ENCODE measurements at places on chromosomes 5 and 9.

GRCh38 chr9:96457266-96457665 lies 7.3 kb downstream of the HABP4 start:
- no peak for DNase-seq

GRCh38 chr5:131281133-131281867 lies 17.4 kb downstream of the CDC42SE2 start:
- DNase-seq, result no peak

- DNase-seq, result peak; percentile 68
Observed at GRCh38 chr9:134325813-134326723, at the start of gene RXRA. Gene RXRA, plus strand, starts transcription at chr9:134326455. Its CDS starts 177 bp downstream, at chr9:134326632.

DNA sequence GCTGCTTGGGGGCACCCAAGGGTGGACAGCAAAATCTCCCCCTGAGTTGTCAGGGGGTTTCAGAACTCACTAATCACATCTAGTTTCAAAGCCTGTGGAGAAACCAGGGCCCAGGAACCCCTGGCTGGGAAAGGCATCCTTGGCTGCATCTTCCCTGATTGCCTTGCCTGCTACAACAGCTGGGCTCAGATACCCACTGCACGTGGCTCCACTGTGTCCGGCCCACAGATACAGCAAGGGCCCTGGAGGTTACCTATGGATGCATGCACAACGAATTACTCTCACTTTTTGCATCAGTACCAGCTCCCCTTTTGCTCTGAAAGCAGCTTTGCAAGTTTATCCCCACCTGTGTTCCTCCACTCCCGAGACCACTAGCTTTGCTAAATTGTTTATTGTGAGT lies 55.0 kb downstream of the ATP10B start:
- DNase-seq, result no peak

DNA sequence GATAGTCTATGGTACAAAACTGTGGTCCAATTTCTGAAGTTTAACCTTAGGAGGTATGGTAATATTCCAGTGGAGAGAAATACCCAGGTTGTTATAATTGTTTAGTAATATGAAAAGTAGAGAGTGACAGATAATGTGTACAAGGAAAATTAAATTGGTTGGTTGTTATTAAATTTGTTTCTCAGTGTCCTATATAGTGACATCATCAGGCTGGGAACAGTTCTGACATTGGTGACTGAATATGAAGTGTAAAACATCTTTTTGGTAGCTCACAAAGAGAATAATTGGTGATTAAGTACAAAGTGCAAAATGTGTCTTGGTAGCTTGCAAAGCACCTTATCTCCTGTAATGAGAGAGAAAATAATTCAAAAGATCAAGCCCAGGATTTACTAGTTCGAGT lies 1806.1 kb upstream of the CDH6 start:
- no peak for DNase-seq

DNA sequence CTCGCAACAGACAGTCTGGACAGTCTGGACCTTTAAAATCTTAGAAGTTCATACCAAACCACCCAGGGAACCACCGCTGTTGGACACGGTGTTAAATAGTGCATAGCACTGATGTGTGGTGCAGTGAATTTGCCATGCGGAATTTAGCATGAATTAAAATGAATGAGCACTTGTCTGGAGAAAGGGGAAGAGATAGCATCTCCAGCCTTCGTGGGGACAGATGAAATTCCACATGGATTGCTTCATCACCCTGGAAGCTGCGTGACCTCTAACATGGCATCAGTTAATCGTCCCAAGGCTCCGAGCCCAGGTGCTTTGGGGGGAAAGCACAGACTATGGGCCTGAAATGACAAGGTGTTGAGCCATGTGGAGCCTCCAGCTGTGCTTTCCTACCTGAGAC lies 91.4 kb downstream of the ADAMTS16 start:
- DNase-seq, result no peak

DNA sequence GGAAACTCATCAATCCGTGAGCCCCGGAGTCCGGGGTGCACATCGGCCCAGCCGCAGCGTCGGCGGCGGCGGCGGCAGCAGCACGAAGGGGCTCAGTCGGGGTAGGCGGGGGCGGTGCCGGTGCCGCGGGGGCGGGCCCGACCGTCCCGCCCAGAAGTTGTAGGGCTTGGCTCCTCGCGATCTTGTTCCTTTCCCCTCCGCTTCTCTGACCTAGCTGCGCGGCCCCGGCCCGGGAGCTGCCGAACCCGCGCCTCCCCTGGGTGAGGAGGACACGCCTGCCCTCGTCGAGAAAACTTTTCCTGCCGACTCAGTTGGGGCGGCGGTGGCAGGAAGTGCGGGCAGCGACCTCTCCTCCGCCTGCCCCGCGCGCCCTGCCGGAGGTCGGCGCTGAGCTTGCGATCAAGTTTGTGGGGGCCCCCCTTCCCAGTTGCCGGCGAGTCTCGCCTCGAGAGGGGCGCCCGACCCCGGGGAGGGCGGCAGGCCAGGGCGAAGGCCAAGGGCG lies at the start of gene MAN2A1:
Gene MAN2A1, plus strand, starts transcription at position 188 of the 502 bp plus-strand sequence. CDS start 491 bp downstream, outside the sequence.
- peak; percentile 29 for DNase-seq

DNA sequence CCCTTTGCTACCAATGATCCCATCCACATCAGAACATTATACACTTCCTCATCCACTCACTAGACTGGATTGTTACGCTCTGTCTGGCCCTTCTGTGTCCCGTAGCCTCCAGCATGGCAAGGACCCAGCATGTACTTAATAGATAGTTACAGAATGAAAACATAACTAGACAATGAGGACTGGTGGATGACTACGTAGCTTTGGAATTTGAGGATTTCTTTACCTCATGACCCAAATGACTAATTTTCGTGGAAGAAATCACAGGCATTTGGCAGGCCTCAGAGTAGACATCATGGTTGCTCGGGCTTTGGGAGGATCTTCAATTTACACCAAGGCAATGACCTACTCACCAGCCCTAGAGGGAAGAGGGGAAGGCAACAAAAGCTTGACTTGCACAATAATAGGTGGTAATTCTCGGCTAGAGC lies 299.8 kb downstream of the TLE1 start:
- DNase-seq, result peak; percentile 47

- peak; percentile 40 for DNase-seq
Observed at GRCh38 chr9:33517373-33517772, 6.7 kb upstream of the ANKRD18B start.

DNA sequence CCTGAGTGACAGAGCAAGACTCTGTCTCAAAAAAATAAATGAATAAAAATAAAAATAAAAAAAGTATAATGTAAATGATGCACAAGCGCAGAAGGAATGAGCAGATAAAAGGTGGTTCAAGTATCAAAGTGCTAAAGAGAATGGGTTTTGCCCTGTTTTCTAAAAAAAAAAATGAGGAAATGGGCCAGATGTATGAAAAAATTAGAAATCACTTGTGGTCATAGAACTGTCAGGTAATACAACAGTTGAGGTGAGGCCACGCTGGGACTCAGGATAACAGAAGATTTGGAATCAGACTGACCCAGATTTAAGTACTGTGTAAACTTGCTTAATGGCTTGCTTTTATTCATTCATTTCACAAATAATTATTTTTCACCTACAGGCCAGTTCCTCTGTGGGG lies 69.8 kb downstream of the MAPKAP1 start:
- no peak for DNase-seq

- DNase-seq, result no peak
Observed at GRCh38 chr5:14019768-14020290, 75.3 kb upstream of the DNAH5 start.

DNA sequence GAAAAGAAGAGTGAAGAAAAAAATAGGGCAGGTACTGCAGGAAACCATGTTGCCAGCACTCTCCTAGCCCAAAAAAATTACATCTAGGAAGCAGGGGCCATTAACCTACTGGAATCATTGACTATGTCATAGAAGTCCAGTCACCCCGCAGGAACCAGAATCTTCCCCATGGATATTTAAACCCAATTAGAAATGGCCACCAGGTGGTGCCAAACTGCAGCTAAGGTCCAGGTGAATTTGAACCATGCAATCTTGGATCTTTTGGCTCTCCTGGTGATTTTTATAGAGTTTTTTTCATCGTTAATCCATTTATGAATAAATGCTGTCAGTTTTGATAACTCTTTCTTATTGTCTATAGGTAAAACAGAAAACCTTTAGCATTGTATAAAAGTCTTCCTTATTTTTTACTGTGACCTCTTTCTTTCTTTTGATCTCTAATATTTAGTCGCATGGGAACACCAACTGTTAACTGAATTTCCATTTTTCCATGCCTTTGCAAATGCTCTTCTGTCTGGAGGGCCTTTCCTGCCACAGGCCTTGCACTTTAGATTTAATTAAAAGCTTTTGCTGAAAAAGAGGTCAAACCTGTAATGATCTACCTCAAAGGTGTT lies 147.5 kb upstream of the FGF10 start:
- no peak for DNase-seq

GRCh38 chr9:91060520-91061343 lies 259.1 kb downstream of the SYK start:
- no peak for DNase-seq

GRCh38 chr5:178465228-178465860 lies 124.8 kb downstream of the COL23A1 start:
- no peak for DNase-seq

- DNase-seq, result no peak
Observed at GRCh38 chr9:122097679-122098315, 4.7 kb upstream of the TTLL11 start.

- no peak for DNase-seq
Observed at GRCh38 chr5:76616206-76616605, 7.0 kb downstream of the F2RL2 start.

DNA sequence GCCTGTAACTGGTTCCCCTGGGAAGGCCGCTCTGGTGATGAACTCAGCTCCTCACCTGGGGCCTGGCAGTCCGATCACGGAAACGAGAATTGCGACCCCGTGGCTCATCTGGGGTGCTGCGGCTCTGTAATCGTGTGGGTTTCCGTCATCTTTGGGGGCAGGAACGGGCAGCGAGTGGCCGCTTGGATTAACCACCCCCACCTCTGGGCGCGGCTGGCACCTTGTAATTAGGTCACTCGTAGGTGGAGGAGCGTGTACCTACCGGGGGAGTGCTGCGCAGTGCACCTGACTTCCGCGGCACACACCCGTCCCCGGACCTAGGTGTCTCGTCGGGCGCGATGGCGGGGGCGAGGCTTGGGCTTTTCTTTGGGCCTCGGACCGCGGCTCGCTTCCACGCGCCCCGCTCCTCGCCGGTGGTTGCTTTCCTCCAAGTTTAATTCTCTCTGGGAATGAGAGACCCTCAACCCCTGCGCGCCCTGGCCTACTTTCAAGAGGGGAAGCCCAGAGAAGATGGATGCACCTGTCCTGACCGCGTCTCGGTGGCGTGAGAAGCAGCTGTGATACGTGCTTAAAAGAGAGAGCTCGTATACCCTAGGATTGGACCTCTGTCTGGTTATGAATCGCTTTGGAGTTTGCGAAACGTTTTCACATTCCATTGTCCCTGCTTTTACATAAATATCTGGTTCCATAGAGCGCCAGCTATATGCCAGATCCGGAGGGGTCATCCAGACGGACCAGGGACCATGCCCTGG lies 744 bp upstream of the PPP2CA start:
- DNase-seq, result no peak

GRCh38 chr5:179530069-179530998 lies 20.0 kb upstream of the RUFY1 start:
- DNase-seq, result no peak

DNA sequence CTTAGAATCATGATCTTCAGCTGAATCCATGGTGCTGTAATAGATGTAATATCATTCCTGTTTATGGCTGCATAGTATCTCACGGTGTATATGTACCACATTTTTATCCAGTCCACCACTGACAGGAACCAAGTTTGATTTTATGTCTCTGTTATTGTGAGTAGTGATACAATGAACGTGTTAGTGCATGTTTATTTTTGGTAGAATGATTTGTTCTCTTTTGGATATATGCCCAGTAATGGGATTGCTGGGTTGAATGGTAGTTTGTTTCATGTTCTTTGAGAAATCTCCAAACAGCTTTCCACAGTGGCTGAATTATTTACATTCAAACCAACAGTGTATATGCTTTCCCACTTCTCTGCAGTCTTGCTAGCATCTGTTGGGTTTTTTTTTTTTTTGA lies 175.1 kb upstream of the CDH10 start:
- DNase-seq, result no peak

- DNase-seq, result no peak
Observed at GRCh38 chr5:170252720-170253350, 20.1 kb downstream of the C5orf58 start.

DNA sequence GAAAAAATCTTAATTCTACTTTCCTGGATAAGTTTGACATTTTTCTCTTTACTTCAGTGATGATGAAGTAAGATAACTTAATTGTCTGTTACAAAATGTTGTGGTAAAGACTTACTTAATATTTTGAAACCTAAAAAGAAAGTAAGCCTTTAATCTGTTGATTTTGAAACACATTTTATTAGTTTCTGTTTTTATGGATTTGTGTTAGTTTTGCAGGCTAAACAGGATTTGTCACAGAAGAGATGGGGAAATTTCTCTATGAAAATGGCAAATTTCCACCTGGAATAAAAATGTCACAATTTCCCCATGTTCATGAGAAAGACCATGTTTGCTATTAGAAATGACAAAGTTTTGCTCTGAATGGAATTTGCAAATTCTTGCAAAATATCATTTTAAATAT lies 237.1 kb downstream of the RFX3 start:
- DNase-seq, result no peak

GRCh38 chr9:129513282-129513681 lies 107.6 kb downstream of the C9orf50 start:
- DNase-seq, result no peak

DNA sequence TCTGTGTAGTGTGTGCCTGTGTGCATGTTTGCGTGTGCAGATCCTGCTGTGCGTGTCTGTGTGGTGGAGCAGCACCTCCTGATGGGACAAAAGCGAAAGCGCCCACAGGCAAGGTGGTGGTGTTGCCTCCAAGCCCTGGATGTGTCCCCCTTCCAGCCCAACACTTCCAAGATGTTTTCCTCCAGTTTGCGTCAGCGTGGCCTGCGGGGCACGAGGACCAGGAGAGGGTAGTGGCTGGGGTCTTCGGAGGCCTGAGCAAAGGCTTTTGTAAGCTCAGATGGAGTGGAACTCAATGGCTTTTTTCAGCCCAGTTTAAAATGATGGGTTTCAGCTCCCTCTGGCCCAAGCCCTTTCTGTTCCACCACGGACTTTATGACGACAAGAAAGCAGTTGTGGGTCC lies 209.5 kb downstream of the IRX2 start:
- DNase-seq, result no peak

DNA sequence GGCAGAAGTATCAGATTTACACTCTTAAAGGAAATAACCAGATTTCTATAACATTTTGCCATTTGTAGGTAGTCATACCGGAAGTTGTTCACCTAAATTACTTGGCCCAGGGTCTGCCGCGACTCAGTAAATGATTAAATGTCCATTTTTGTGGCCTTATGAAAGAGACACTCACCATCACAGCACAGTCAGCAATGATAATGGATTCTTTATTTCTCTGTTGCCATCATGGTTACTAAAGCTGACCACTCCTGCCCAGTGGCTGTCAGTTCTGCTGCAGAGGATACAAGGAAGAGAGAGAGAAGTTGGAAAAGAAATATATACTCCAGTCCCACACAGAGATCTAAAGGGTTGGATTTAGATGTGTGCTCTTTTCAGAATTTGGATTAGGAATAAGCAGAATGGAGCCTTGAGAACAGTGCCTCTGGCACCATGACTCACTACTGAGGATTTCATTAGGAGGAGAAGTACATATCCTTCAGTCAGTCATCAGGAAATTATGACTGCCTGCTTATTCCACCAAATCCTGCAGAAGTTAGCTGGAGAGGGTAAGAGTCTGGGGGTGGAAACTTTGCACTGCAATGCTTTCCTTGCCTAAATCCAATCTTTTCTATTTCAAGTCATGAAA lies 72.8 kb upstream of the EFNA5 start:
- DNase-seq, result no peak

GRCh38 chr5:15722305-15722704 lies 222.3 kb downstream of the FBXL7 start:
- no peak for DNase-seq

GRCh38 chr5:100855295-100855694 lies 47.8 kb downstream of the ST8SIA4 start:
- no peak for DNase-seq

Data from SW 1271 (cell line).